ENCODE measurements at places on chromosomes 13 and 19.

DNA sequence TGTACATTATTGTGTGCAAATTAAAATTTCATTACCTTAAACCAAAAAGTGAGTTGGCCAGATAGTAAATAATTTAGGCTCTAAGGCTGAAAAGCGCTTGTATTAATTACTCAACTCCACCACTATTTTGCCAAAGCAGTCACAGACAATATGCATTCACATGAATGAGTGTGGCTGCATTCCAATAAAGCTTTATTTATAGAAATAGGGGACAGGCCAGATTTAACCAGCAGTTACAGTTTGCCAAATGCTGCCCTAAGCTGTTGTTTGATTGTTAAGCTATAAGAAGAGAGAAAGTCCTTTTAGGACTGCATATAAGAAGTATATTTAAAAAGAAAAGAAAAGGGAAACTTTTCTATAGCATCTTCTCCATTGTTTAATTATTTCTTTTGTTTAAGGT is 342.6 kb downstream of the ITGBL1 start:
- no peak for DNase-seq

DNA sequence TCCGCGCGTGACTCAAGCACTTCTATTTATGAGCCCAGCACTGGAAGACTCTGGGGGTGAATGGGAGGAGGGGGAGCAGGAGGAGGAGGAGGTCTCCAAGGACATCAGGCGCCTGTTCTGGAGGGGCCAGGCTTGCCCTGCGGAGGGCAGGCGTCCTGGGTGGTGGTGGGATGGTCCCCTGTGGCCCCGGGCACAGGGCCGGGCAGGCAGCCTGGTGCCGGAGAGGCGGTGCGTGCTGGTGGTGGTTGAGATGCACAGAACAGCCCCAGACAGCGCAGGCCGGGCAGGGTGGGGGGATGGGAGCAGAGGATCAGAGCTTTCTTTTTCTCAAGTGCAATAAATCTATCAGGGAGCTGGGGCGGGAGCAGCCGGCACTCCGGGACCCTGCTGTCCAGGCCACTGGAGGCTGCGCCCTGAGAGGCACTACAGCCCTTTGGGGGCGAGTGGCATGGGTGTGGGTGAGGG is 14.0 kb downstream of the NKPD1 start:
- DNase-seq, result no peak

GRCh38 chr19:33394006-33394722 is 20.7 kb downstream of the CEBPG start:
- no peak for DNase-seq

- no peak for DNase-seq
Measured at GRCh38 chr13:22256111-22256639, 585.3 kb downstream of the FGF9 start.

DNA sequence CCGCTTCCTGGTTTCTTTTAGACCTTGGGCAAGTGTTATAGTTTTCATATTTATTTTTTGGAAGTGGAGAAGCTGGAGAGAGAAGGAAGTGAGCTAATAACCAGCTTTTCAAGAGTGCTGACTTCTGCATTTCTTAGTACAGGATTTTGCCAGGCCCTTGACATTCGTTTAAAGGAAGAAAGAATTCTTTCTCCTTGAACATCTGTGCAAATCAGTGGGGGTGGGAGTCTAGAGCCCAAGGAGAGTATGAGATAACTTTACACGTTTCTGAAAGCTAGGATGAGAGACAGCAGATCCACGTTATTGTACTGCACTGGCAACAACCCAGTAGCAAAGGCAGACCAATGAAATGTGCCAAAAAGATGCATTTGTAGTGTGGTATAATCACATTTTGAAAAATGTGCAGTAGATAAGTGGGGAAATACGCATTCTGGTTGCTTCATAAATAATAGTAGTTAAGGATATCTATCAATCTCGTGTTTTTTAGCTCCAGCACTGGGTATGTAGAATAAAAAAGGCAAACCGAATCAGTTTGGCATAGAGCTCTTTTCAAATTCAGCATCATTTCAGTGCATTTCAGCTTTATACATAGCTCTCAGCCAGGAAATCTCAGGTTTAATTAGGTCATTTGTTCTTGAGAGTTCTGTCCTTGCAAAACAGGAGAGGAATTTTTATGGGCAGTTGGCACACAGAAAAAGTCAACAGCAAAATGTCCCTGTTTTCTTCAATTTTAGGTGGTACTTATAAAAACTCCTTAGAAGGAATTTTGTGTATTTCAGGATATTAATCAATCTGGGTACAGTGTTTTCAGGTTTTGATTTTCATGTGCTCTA is 4.3 kb downstream of the RNF113B start:
- DNase-seq, result no peak

DNA sequence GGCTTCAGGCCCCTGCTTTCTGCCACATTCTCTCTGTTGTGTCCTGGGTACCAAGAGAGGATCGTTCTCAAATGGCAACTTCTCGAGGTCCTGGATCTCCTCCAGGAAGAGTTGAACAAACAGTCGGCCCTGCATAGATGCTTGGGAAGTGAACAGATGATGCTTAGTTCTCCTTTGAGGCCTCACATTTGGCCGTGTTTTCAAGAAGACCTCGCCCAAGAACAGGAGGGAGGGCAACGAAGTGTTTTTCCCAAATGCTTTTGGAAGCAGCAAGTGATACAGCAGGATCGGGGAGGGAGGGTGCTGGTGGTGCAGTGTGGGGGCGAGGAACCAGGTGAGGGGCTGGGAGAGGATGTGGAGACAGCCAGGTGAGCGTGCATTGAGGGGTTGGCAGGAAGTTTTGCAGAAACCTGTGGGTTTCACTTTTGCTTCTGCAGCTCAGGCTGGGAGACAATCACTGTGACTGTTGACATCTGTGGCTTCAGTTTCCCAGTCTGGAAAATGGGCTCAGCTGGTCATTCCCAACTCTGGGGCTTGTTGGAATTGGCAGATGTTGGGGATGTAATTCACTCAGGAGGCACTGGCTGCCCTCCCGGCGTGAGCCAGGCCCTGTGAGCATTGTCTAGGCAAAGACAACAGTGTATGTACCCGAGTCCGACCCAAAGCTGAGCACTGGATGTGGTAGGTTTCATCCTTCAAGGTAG is 21.6 kb downstream of the MAST3 start:
- peak; percentile 70 for DNase-seq

DNA sequence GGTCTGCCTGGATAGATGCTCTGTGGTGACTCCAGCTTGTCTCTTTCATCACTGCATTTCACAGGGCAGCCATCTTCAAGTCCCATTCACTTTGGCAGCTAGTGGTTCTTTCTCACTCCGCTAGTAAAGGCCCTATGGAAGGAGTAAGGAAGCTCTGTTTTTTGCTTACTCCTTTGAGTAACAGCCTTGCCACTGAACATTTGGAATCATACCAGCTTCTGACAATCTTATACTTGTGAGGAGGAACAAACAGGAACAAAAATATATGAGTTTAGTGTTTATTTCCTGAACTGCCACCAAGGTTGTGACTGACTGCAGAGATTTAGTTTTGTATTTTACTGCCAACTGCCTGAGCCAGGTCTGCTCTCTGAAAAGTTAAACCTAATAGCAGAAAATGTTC is 38.7 kb downstream of the KCTD4 start:
- no peak for DNase-seq

GRCh38 chr13:42816538-42816937 is 35.2 kb downstream of the FAM216B start:
- no peak for DNase-seq

DNA sequence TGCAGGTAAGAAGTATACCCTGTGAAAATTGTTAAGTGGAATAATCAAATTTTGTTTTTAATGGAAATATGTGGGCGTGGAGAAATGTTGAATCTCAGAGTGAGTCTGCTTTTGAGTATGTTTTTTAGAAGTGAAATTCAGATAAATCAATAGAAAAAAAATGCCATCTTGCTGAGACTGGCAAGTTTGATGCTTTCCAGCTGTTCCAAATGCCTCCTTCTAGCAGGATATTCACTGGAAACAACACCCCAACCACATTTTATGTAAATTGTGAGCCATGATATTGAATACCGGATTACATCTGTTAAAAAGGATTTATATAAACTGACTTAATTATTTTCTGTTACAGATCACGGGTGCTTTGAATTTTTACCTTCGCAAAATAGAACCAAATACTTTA is 115.4 kb downstream of the ITGBL1 start:
- DNase-seq, result no peak

DNA sequence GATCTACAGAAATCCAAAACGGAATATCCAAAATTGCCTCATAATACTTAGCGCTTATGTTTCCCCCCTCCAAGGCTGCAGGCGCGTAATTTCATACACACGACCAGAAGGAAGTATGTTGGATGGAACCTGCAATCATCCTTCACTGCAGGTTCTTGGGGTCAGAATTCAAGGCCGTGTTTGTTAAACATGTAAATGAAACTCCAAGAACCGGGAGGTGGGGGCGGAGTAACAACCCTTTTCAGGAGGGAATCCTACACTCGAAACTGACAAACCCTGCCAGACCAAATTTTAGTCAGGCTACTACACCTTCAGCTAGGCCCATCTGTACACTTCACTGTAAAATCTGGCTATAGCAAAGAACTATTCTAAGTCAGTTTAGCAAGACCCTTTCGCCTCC is 1.3 kb downstream of the ZNF607 start:
- DNase-seq, result no peak

DNA sequence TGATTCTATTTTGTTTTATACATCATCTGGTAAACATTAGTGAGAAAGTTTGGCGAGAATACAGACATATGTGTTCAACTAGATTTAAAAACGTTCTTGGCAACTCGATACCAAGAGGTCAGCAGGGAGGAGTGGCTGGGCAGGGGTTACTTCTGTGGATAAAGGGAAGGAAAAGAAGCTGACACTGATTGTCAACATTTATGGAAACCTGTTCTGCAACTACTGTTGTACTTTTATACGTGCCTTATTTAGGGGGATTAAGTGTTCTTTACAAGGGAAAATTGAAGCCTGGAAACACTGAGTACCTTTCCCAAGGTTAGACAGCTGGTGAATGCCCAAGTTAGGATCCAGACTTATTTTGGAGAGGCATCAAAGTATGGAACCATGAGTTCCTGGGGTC is 65.0 kb downstream of the MTUS2 start:
- no peak for DNase-seq

- DNase-seq, result no peak
Measured at GRCh38 chr19:18312092-18312534, 10.8 kb downstream of the LSM4 start.

DNA sequence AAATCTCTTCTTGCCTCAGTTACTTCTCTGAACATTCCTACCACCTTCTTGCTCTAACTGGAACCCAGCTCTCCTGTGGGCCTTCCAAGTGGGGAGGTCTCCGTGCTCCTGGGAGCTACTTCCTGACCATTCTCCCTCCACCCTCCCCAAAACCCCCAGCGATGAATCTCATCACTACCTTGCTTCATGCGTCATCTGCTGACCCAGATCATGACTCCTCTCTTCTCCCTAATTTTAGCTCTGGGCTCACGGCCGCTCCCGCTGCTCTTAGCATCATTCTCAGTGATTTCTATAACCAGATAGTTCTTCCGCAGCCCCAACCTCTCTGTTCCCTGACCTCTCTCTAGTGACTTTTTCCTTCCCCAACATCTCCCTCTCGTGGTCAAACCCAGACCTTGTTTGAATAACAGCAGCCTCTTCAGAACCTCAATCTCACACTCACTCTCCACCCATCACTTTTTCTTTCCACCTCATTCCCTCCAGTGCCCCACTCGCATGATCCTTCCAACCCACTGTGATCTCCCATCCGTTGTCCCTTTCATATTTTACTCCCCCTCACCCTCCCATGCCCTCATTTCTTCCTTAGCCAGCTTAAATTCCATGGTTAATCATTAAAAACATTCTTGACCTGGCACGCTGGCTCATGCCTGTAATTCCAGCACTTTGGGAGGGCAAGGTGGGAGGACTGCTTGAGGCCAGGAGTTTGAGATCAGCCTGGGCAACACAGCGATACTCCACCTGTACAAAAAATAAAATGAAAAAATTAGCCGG is 21.8 kb downstream of the MRPS12 start:
- DNase-seq, result peak; percentile 52

DNA sequence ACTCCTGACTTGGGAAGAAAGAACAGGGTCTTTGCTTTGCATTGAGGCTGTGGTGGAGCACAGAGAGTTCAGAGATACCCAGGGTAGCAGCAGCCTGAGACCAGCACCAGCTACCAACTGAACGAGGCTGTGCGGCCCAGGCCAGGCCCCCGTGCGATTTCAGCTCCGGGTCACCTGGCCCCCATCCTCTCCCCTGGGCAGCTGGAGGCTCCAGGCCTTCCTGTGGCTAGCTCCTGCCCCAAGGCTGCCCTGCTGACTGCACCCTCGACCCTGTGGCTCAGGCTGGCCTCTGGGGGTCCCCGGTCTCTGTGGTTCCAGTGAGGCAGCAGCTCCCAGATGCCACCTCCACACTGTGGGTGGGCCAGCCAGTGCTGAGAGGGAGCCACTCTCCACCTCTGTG is 52.8 kb downstream of the MCF2L start:
- DNase-seq, result no peak

GRCh38 chr19:35859414-35859813 is 2.7 kb downstream of the KIRREL2 start:
- peak; percentile 8 for DNase-seq

- DNase-seq, result no peak
Measured at GRCh38 chr13:77806518-77806917, 109.0 kb downstream of the SLAIN1 start.
